Activated T-cell treated with anti-CD3 and anti-CD28 coated beads, Interleukin-2, amount 50 U/mL, for 72 hours (primary cell): ENCODE measurements at places on chromosomes 7 and 10. TPM values are rescaled to one million over a fixed set of nuclear protein-coding genes. Genes with fewer than 3 reads are reported as not detected.

GRCh38 chr7:126574276-126575250, 678.2 kb downstream of the GRM8 start:
- no peak for DNase-seq

DNA sequence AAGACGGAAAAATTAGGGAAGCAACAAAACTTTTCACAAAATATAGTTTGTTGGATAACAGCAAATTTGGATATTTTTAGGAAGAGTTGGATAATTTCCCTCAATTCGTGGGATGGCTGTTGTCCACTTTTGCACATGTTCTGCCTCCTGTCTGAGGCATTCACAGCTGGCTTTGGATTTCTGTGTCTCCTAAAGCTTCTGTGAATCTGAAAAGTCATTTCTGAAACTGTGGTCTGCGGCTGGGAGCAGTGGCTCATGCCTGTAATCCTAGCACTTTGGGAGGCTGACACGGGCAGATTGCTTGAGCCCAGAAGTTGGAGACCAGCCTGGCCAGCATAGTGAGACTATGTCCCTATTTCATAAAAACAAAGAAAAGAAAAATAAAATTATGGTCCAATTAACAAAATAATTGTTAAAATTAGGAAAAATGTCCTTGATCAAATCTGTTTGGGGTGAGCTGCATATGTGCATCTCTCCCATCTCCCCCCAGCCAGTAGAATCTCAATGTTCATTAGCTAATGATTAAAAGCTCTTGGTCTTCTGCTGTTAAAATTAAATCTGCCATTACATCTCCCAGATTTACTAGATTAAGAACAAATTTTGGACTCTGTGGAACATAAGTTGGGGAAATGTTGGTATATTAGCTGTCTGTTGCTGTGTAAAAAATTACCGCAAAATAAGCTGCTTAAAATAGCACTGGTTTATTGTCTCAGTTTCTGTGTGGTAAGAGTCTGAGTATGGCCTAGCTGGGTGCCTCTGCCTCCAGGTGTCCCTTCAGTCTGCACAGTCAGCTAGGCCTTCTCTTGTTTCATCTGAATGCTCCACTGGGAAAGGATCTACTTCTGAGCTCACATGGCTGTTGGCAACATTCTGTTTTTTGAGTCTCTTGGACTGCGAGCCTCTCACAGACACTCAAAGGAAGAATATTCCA, 332.0 kb upstream of the FZD1 start:
- no peak for DNase-seq

DNA sequence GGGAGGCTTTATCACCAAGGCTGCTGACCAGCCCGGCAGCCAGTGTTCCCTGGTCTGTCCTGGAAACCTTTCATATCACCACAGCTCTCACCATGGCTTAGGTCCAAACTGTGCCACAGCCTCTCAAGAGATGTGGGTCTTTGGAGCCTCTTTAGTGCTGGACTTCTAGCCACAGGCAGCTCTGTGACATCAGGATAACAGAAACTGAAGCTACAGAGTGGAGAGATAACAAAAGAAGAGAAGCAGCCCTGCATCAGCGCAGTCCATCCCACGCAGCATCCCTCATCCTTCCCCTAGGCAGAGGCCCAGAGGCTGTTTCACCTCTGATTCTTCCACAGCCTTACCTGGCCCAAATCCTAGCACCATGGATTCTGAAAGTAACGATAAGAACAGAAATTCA, 187.9 kb upstream of the KMT2E start:
- no peak for DNase-seq

DNA sequence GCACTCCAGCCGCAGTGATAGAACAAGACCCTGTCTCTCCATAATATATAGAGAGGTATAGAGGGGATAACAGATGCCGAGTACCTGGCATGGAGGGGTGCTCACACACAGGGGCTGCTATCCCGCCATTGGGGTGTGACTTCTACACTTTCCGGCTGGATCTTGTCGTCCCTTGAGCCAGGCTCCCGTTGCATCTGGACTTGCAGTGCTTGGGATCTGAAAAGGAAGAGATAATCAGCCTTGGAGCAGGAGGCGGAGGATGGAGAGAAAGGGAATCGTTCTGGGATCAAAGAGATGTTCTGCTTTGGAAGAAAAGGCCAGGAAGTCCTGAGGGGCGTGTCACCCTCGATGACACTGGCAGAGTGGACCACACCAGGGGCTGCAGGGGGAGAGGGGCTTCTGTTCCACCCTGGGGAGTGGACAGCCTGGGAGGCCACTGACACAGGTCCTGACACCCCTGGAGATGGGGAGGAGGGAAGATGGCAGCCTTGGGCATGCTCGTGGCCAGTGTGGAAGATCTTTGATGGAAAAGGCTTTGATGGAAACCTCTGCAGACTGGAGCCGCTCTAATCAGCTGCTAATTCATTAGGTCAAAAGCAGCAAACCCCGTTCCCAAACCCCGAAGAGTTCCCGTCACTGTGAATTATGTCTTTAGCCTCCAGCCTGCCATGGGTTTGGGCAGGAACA, 85.1 kb downstream of the CARD11 start:
- DNase-seq, result no peak

- no peak for DNase-seq
These were observed 114.2 kb downstream of the SPAG6 start for GRCh38 chr10:22459496-22459895.

GRCh38 chr10:51567271-51567670, 132.1 kb downstream of the CSTF2T start:
- no peak for DNase-seq

DNA sequence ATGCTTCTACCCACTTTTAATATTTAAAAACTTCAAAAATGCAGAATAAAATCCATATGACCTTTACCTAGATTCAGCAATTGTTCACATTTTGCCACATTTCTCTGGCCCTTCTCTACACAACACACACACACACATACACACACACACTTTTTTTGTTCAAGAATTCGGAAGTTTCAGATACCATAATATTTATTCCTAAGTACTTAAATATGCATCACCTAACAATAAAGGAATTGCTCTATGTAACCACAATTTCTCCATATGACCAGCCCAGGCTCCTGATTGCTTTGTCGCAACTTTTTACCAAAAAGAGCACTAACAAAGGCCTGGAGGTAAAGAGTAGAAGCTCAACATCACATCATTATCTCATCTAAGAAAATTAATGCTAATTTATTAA, 106.6 kb downstream of the FAS start:
- DNase-seq, result no peak

DNA sequence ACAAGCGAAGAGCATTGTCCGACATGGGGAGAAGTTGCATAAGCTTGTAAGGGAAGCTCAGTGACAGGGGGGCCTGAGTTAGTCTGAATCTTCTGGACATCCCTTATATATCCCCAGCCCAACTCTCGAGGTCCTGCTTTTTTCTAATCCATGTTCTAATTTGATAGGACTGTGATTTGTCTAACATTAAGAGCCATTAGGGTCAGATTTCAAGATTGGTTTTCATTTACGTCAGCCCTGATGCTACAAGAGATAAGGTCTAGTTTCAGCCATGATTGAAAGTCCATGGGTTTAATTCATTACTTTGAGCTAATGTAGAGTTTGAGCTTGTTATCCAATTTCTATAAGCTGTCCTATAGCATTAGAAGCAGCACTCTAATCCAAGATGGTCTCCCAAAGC, 20.3 kb downstream of the TLX1 start:
- DNase-seq, result no peak

DNA sequence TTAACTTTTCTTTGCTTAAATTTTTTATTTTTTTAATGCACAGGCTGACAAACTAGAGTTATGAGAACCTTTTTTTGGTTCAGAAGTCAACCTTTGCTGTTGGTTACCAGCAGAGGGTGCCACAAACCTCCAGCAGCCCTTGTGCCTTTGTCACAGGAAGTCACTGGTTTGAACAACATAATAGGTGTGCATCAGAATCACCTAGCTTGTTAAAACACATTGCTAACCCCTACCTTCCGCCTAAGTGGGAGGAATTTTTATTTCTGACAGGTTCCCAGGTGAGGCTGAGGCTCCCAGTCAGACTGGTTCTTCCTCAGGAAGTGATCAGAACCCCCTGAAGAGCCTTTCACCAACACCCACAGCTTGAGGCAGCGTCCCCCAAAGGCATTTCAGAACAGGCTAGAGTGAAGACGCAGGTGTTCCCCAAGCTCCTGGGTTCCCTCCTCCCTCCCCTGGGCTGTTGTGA, 22.6 kb upstream of the VDAC2 start:
- DNase-seq, result peak; percentile 65

GRCh38 chr7:94276795-94277194, 117.9 kb upstream of the COL1A2 start:
- DNase-seq, result no peak

- DNase-seq, result no peak
These were observed 138.8 kb downstream of the OAT start for GRCh38 chr10:124279882-124280281.

DNA sequence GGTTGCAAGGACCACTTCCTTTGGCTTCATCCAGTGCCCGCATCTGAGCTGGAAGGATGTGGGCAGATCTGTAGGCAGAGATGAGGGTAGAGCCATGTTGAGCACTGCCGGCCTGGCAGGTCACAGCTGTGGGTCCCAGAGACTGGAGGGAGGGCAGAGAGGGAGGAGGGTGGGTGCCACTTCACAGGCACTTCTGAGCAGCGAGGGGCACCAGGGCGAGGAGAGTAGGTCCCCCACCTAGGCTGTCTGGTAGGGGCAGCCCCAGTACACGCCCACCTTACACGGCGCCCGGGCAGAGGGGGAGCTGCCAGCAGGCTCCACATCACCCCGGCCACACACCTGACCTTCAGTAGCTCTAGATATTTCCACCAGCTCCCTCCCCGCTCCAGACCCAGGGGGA, 473.0 kb upstream of the FOXK1 start:
- DNase-seq, result no peak

- DNase-seq, result no peak
These were observed 129.3 kb downstream of the GLI3 start for GRCh38 chr7:42107484-42108240.

GRCh38 chr7:51666751-51667150, 350.1 kb upstream of the COBL start:
- DNase-seq, result no peak

GRCh38 chr10:13608246-13608853, 21.6 kb downstream of the PRPF18 start:
- no peak for DNase-seq

- no peak for DNase-seq
These were observed 1.5 kb upstream of the NRP1 start for GRCh38 chr10:33335801-33336581.

DNA sequence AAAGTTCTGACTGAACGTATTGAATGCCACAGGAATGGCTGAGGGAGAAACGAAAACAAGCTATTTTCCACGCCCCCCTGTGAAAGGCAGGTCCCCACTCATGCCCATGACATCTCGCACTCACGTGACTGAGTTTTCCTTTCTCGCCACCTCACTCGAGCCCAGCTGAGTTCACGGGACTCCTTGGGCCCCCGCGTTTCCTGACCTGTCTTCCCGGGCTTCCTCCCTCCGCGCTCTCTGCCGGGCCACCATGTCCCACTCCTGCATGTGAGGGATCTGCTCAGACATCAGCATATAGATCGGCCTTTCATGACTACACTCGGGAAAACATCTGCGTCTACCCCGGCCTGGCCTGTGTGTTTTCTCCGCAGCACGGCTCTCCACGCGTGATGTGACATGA, 226.0 kb upstream of the ADARB2 start:
- DNase-seq, result no peak

DNA sequence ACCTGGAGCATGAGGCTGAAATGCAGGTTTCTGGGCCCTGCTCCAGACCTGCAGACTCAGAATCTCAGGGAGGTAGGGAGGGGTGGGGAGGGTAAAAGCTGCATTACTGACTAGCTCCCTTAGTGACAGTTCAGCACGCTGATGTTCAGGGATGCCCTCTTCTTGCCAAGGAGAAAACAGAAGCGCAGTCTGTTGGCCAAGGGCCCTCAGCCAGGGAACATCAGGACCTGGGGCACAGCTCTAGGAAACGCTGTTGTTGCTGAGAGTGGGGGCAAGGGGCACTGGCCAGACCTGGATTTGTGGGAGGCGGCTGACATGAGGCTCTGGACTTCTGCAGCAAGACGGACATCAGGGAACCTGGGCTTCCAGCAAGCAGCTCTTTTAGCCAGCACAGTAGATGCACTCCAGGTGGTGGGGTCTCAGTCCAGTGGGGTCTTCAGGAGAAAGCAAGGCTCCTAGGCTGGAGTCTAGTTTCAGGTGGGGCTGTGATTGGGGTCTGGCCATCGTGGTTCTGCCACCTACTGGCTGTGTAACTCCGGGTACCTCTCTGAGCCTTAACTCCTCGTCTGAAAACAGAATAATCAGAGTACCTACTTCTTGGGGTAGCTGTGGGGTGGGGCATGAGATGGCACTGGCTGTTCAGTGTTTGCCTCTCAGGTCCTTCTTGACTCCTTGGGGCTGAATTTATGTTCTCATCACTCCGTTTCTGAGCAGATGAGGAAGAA, 72.9 kb upstream of the PRLHR start:
- no peak for DNase-seq

- no peak for DNase-seq
These were observed 3.1 kb upstream of the ASIC3 start for GRCh38 chr7:151045262-151045661.

DNA sequence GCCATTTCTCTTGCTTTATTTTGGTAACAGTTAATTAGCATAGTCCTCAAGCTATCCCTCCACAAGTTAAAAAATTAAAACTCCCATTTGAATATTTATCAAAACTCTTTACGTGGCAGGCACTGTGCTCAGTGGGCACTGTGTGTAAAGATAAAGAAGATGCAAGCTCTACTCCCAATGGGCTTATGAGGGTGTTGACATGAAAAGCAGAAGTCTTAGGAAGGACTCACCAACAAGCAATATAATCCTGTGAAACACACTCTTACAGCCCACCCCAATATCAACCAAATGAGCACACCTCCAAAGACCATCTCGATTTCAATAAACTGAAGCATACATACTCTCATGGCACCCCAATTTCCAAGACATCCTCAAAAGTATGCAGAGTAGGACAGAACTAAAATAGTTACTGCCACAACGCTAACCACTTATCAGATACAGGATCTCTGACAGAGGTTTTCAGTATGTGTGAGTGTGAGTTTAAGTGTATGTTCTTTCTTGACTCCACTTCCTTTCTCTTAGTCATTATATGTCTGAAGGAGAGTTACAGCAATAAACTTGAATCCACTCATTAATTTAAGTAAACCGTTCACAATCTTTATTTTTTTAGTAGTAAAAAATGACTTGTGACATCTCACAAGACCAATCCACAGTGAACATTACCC, 120.0 kb downstream of the PDE1C start:
- no peak for DNase-seq

Gene FGFR2
- total RNA-seq, result not detected

Gene ODAD2
- total RNA-seq, result 0.10 TPM

Gene ALOX5
- total RNA-seq, result 1.5 TPM

Gene CYP3A4
- total RNA-seq, result not detected

Gene FAM171A1
- 6.2 TPM for total RNA-seq

Gene SLC13A1
- not detected for total RNA-seq

Gene SPDYE11
- total RNA-seq, result not detected
